Activated CD4-positive, alpha-beta T cell treated with anti-CD3 and anti-CD28 coated beads, Interleukin-2, amount 50 U/mL, for 16 hours (primary cell): ENCODE measurements at places on chromosomes 6 and 20.

- DNase-seq = no peak
Observed at GRCh38 chr6:122580737-122581136, 29.5 kb upstream of the PKIB start.

DNA sequence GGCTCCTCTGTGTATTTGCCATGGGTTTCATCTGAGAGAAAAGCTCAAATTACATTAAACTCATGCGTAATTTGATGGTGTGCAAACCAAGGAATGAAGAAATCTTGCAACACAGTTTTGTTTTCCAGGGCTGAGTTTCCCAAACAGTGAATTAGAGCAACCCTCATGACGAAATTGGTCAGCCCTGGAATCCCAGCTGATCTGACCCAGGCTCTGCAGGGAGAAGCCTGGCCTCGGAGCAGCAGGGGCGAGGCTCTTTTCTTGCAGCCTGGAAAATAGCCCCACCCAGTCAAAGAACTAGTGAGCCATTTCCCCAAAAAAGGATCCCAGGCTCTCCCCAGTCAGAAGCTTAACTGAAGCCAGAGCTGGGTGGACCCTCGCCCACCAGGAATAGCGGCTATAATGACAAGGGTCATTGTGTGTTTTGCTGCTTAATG, 107.3 kb upstream of the SNX9 start:
- DNase-seq = no peak

- DNase-seq = no peak
Observed at GRCh38 chr6:148935705-148936435, 189.0 kb downstream of the UST start.

DNA sequence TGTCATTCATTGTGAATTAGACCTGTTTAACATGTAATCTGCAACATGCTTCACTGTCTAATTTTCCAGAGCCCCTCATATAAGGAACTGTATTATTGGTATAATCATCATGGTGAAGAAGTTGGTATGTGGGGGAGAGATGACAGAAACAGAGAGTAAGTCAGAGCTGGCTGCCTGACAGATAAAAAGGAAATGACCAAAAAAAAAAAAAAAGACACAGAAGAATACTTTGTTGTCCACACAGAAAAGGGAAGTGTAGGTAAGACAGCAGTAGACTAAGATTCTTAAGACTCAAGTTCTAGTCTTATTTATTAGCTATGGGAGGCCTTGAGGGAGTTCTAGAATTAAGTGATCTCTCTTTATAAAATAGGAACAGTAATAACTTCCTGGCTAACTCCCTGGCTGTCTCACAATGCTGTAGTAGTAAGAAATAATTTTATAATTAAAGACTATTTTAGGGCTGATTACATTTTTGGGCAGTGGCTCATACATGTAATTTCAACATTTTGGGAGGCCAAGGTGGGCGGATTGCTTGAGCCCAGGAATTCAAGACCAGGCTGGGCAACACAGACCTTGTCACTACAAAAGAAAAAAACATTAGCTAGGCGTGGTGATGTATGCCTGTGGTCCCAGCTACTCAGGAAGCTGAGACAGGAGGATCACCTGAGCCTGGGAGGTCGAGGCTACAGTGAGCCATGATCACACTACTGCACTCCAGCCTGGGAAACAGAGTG, 102.5 kb downstream of the PRL start:
- no peak for DNase-seq

- no peak for DNase-seq
Observed at GRCh38 chr6:64049736-64050135, 414.1 kb downstream of the PHF3 start.

GRCh38 chr6:42451333-42452170, at the start of gene TRERF1:
TRERF1 (minus strand) TSS chr6:42451926; CDS start chr6:42269590, 182,336 bp downstream.
- DNase-seq = peak; percentile 66

GRCh38 chr6:128855581-128856085, 27.3 kb upstream of the LAMA2 start:
- no peak for DNase-seq

DNA sequence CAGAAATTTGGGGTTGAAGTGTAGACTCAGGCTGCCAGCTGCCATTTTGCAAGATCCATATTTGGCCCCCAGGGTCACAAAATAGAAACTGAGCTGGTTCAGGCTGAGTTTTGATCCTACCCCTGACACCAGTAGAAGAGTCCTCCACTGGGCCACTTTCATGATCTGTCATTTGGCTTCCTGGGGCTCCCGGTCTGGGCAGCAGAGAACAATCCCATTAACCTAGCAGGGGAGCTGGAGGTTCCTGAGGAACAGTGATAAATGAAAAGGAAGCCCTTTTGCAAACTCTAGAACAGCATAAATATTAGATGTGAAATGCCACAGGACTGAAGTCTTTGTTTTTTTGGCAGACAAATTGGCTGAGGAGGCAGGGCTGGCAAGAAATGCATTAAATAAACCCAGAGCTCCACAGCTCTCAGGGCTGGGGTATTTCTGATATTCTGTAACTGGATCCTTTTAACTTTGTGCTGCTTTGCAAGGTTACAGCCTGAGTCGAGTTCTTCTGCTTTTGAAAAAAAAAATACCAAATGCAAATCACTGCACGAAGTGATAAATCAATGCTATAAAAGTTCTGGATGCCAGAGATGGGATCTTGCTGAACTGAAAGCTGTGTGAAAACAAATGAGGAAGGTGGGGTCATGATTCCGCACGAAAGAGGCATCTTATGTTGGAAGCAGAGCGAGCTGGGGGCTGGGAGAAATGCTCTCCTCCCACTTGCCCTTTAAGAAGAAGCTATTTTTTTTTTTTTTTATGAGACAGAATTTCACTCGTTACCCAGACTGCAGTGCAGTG, 64.4 kb downstream of the SULF2 start:
- DNase-seq = no peak

GRCh38 chr6:129507059-129507807, 202.7 kb downstream of the ARHGAP18 start:
- no peak for DNase-seq

DNA sequence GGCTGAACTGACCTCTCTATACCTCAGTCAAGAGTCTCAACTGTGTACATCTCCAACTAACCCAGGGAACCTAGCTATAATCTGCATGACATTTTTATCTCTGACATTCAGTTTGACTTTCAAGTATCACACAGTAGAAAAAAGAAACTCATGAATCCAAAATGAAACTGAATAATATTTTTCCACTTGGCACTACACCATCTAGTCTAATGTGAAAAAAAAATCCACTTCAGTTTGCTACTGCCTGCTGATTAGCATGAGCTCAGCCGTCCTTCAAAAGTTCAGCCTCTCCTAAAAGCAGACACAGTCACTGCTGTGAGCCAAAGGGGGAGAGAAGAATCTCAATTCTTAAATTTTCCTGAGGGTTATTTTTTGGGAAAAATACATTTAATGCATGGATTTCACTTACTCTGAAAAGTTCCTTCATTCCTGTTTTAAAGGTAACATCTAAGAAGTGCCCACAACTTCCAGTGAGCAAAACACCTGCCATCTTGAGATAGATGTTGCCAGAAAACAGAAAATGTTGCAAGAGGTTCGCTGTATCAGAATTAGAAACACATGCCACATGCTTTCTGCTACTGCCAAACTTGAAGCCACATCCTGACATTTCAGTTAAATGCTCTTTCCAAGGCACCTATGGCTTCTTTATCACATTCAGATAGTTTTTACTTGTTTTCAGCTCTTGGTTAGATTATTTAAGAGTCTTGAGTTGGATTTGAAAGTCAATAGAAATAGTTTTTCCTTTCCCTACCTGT, 95.4 kb downstream of the MKKS start:
- DNase-seq = no peak

GRCh38 chr6:150036081-150036480, 10.7 kb upstream of the RAET1L start:
- DNase-seq = no peak

- no peak for DNase-seq
Observed at GRCh38 chr6:34047913-34048867, 97.7 kb downstream of the GRM4 start.

DNA sequence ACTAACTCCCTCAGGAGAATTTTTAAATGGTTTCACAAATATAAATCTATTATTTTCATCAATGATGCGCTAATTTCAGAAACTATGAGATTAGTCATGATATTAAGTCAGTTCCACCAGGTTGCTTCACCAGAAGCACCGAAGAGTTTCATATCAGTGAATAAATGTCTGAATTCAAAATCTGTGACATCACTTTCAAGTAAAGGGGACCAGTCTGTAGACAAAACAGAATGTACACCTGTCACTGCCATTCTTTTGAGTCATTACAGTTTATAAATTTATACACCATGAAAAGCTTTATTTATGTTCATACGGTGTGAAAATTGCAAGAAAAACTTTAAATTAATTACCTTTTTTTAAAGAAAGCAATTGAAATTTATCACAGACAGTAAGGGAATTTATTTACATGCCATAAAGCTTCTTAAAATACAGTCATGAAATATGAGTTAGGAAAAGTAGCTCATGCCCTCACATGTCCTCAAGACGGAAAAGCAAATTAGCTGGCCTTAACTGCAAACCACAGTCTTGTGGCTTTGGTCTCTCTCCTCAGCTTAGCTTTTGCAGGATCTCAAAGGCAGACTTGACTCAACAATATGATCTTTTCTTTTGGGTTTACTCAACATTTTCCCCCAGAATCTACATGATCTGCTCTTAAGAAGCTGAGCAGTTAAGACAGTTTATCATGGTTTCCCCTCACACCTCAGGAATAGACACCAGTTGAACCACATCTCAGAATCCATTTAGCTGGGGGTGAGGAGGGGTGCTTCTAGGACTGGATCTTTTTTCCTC, 177.7 kb upstream of the MCHR2 start:
- peak; percentile 91 for DNase-seq

GRCh38 chr20:59643615-59644061, 39.3 kb downstream of the PHACTR3 start:
- no peak for DNase-seq

DNA sequence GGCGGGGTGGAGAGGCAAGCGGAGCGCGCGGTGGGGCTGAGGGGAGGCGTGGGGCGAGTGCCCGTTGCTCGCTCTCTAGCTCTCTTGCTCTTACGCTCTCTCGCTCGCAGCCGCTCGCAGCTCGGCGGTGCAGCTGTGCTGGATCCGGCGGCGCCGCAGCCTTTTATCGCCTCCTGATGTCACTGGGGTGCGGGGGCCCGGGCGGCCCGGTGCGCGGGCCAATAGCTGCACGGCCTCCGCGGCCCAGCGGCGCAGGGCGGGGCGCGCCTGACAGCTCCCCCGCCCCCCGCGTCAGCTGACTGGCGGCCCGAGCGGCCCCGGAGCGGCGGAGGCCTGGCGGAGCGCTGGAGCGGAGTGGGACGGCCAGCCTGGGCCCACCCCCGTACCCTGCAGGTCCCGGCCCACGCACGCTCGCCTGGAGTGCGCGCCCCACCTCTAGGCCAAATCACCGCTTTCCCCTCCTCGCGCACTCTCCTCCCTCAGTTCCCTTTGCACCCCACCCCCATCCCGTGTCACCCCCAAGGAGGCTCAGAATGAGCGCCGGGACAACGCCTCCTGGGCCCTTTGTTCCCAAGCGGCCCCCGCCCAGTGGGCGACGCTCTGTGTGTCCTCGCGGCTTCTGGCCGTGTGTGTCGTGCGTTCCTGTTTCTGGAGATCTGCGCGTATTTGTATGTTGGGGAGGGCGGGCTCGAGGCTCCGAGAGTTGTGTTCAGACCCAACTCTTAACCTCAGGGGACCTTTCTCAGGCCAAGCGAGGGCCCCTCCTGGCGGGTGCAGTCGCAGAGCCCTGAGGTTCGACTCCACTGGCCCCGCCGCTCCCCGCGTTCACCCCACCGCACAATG, at the start of gene MAFB:
TSS of gene MAFB (minus strand) at position 137 of the 843 bp plus-strand sequence. CDS start 386 bp downstream, outside the sequence.
- DNase-seq = peak; percentile 51

DNA sequence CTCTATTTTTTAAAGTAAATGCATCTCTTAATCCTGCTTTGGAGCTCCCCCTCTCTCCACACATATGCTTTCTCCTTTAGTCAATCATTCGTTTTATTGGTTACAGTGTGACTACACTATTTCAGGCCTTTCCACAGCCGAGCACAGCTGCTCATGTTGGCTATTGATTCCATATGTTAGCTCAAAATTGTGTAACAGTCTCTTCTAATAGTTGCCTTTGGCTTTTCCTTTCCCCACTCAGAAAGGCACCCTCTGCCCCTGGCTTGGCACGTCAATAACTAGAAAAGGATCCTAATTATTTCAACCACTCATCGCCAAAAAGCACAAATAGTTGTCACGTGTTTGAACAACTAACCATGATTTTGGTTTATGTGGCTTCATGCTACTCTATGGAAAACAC, 410.3 kb upstream of the SLC35B3 start:
- no peak for DNase-seq
